ENCODE measurements at places on chromosomes 13 and 19.

DNA sequence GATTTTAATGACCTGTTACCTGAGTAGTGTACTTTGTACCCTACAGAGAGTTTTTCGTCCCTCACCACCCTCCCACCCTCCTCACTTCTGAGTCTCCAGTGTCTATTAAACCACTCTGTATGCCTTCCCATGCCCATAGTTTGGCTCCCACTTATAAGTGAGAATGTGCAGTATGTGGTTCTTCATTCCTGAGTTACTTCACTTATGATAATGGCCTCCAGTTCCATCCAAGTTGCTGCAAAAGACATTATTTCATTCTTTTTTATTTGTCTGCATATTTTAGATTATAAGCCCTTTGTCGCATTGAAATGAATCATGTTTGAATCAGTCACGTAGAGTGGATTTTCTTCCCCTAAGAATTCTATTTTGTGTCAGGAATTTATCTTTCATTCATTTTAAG lies 12.2 kb upstream of the HTR2A start:
- no peak overlapping the region for H3K4me3 ChIP-seq
- no peaks in the 10 kb centered on the region for H3K36me3 ChIP-seq
- no peak for DNase-seq
- H3K27me3 ChIP-seq: no peaks in the 10 kb centered on the region

GRCh38 chr13:105874814-105875213 lies 660.6 kb downstream of the EFNB2 start:
- H3K27ac ChIP-seq: no peak overlapping the region
- H3K36me3 ChIP-seq: no peaks in the 10 kb centered on the region
- H3K27me3 ChIP-seq: no peaks in the 10 kb centered on the region
- H3K4me3 ChIP-seq: no peak overlapping the region
- H3K4me1 ChIP-seq: no peaks in the 10 kb centered on the region
- DNase-seq: no peak

DNA sequence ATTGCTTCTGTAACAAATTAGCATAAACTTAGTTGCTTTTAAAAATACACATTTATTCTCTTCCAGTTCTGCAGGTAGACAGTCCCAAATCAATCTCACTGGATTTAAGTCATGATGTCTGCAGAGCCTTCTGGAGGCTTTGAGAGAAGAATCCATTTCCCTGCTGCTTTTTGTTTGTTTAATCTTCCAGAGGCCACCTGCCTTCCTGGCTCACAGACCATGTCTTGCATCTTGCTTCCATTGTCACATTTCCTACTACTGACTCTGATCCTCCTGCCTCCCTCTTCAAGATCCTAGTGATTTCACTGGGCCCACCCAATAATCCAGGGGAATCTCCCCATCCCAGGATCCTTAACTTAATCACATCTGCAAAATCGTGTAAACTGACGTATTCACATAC lies 473.3 kb downstream of the ITGBL1 start:
- no peak overlapping the region for H3K27ac ChIP-seq
- DNase-seq: no peak
- H3K27me3 ChIP-seq: peaks cover 13% of the 10 kb centered on the region
- H3K36me3 ChIP-seq: no peaks in the 10 kb centered on the region
- no peaks in the 10 kb centered on the region for H3K4me1 ChIP-seq

GRCh38 chr13:23381866-23382265 lies 51.6 kb downstream of the SACS start:
- no peak for DNase-seq
- H3K27me3 ChIP-seq: no peaks in the 10 kb centered on the region
- H3K27ac ChIP-seq: no peak overlapping the region
- H3K4me1 ChIP-seq: peaks cover 27% of the 10 kb centered on the region

DNA sequence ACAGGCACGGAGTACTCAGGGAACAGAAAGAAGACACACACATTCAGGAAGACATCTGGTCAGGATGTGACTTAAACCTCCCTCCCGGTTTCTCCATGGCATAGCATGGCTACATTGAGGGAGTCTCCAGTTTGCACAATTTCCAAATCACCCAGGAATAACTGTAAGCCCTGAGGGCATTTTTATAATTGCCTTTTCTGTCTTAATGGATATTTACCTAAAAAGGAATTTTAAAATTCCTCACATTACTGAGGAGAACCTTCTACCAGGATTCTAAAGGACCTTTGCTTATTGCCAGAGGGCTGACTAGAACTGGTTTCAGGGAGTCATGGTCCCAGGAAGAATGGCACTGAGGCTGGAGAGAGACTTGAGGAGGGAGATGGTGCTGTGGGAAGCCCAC lies 21.4 kb downstream of the PEG3 start:
- no peaks in the 10 kb centered on the region for H3K27me3 ChIP-seq
- no peak for DNase-seq
- no peak overlapping the region for H3K4me3 ChIP-seq
- H3K36me3 ChIP-seq: no peaks in the 10 kb centered on the region
- no peaks in the 10 kb centered on the region for H3K4me1 ChIP-seq
- H3K27ac ChIP-seq: no peak overlapping the region

All from CD4-positive, alpha-beta T cell (primary cell).